ENCODE measurements at places on chromosomes 2 and 18.

DNA sequence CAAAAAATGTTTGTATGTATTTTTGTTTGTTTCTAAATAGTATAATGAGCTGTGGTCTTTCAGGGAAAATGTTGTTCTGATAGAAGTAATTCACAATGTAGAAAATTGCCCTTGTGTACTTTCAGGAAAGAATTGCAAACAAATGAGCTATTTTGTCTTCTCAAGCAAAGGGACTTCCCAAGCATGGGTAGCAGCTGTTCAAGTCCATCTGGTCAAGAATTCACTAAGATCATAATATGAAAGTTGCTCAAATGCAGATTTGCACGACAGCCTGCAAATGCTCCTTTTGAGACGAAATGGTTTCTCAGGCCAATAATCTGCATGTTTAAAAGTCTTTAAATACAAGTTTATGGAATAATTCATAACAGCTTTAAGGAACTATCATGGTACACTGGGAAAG, 51.9 kb upstream of the HNMT start:
- no peak for DNase-seq

DNA sequence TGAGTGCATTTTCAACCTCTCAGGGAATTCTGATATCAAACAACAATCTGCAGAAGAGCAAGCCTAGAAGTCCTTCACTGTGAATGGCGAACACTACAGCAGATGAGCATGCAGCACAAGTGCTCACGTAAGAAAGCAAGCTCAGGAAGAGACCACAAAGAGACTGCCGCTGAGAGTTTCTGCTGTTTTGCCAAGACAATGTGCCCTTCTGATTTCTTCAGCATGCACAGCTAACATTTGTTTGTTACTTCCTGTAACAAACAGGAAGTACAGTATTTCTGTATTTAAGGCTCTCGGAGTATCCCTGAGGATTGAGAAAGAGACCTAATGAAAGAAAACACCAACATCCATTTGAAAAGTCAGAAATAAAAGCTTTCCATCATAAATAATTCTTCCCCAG, 45.9 kb downstream of the MBOAT2 start:
- DNase-seq = no peak

DNA sequence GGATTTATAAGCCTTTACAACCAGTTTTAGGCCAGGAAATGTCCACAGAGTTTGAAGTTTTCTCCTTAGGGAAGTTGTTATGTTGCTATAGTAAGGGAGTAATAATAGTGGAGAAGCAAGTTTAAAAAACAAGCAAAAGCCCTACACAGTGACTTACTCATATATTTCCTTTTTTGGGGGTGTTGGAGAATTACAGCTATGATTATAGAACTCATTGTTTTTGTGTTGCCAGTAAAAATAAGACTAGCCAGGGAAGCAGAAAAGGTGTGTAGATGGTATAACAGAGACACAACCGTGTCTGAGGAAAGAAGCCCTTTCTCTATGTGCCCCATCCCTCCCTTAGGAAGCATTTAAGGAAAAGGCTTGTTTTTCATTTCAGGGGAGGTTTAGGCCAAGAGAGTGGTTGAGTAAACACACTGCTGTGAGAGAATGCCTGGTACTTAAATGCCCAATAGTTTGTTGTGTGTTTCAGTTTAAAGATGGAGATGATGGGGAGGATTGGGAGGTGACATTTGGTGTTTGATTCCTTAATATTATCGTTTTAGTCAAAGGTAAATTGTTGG, 2.3 kb downstream of the VAPA start:
- DNase-seq = no peak

GRCh38 chr2:55357927-55358326, 61.7 kb downstream of the CCDC88A start:
- no peak for DNase-seq

DNA sequence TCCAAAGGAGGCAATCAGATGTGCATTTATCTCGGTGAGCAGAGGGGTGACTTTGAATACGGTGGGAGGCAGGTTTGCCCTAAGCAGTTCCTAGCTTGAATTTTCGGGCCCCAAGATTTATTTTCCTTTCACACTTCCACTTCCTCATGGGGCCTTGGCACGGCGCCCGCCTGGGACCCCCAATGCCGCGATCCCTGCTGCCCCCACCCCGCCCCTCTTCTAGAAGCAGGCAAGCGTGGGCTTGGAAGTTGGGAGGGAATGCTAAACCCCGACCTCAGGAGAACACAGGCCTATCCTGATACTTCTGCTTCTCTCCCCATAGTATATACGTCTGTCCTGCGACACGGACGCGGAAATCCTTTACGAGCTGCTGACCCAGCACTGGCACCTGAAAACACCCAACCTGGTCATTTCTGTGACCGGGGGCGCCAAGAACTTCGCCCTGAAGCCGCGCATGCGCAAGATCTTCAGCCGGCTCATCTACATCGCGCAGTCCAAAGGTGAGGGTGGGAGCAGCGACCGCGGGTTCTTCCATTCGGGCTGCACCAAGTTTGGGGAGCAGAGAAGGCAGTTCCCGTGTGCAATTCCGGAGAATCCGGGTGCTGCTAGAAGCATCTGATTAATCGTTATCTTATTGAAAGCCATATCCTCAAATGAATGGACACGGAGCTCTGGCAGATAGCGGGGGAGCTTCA, 21.6 kb downstream of the TRPM8 start:
- DNase-seq = no peak

GRCh38 chr2:203043226-203043625, 28.6 kb downstream of the NBEAL1 start:
- no peak for DNase-seq

- DNase-seq = no peak
Measured at GRCh38 chr2:234005126-234005525, 45.4 kb upstream of the SPP2 start.

DNA sequence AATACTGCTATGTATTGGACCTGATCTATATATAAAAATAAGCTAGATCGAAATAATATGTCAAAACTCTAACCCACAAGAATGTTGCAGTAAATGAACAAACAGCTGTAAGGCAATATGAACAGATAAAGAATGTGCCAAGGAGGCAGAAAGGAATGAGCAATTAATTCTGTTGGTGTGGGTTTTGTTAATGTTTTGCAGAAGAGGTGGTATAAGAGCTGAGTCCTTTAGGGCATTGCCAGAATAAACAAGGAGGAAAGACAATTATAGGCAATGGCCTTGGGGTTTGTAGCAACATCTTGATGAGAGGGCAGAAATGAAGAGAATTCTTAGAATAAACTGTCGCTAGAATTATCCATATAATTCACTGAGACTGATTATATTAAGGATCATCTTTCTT, 240.9 kb upstream of the GULP1 start:
- DNase-seq = no peak
